ENCODE measurements at places on chromosomes 3 and 15.

DNA sequence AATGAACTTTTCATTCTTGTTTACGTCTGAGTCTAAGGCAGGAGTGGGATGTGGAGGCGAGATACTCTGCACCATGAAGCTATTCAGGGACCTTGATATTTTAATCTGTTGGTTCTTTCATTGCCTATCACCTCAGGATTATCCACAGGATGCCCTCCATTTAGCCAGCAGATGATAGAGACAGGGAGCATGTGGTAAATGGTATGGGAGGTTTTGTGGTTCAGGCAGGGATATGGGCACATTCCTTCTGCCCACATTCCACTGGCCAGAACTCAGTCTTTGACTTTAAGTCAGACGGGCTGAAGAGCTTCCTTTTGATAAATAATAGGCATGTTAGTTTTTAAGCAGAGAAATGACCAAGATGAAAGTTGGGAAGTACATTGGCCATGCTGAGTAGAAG is 548.0 kb upstream of the CCDC54 start:
- no peak for DNase-seq

DNA sequence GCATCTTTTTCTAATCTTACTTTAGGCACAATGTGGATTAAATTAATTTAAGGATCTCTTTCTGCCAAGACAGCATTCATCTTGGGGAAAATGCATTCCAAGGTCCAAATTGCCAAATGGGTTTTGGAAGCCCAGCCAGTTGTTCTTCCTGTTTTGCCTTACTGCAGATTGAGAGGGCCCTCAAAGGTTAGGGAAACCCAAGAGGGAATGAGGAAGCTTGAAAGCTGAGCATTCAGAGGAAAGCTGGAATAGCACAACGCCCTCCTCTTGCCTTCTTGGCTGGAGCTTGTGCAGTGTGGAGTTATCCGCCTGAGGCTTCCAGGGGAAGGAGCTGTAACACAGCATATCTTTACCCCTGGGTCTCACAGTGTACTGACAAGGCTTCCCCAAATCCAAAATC is 18.2 kb upstream of the SACM1L start:
- DNase-seq, result peak; percentile 80

DNA sequence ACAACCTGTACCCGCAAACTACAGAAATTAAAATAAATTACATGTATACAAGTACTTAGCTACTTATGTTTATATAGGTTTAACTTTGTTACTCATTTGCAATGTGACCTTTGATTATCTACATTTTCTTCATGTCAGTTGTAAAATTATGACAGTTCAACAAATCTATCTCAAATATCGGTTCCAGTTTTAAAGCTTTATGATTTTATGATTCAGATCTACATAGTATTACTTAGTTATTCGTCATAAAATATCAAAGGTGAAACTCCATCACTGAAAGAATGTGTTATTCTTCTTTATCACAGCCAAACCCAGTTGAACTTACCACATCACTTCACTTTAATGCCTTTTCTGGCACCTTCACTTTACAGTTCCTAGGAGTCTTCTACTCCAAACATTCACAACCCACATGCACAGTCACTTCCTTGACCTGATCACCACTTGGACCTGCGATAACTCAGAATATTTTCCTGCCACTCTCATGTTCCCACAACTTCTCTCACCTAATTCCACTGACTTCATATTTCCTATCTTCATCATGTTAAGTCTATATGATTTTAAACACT is 47.2 kb downstream of the SLITRK3 start:
- no peak for DNase-seq

GRCh38 chr3:162338514-162338913 is 841.9 kb downstream of the OTOL1 start:
- no peak for DNase-seq

GRCh38 chr15:48974882-48975281 is 11.2 kb upstream of the SHC4 start:
- DNase-seq, result no peak

GRCh38 chr3:170040418-170040817 is 2.6 kb downstream of the GPR160 start:
- DNase-seq, result no peak

DNA sequence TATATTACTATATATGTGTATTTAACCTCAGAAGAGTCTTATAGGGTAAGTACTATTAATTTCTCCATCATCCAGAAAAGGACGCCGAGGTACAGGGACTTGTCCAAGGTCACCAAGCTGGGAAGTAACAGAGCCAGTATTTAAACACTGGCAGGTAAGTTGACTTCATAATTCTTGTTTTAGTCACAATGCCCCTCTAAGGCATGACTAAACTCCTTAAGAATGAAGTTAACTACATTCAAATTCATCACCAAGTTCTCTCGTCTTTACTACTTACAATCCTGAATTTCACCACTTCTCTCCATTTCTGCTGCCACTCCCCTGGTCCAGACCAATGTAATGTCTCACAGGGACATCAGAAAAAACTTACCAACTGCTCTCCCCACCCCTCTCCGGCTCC is 312.1 kb downstream of the GRM7 start:
- DNase-seq, result no peak

- no peak for DNase-seq
Observed at GRCh38 chr3:186940967-186941366, 10.6 kb downstream of the ST6GAL1 start.

DNA sequence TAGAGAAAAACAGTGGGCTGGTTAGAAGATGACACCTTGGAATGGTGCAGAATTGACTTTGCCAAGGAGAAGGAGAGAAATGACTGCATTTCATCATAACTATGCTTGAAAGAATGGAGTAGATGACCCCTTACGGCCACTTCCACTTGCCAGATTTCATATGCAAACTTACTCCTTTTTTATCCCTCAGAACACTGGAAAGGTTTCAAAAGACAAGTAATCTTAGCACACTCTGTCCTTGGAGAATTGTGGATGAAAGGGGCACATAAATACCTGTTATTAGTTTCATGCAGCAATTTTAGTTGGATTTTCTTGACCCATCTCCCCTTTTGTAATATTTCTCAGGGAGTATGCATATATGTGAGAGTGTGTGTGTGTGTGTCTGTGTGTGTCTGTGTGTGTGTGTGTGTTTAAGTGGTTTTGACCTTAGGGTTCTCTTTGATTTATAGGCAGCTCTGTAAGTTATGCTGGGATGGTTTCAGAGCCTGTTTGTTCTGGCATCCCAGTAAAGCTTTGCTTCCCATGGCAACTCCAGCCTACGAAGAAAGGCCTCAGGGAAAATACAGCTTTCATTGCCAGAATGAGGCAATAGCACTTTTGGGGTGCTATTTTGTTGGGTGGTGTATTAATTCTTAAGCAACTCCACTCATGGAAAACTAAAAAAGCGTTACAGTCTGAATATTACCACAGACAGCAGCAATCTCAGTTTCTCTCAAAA is 122.2 kb upstream of the TP63 start:
- DNase-seq, result no peak

DNA sequence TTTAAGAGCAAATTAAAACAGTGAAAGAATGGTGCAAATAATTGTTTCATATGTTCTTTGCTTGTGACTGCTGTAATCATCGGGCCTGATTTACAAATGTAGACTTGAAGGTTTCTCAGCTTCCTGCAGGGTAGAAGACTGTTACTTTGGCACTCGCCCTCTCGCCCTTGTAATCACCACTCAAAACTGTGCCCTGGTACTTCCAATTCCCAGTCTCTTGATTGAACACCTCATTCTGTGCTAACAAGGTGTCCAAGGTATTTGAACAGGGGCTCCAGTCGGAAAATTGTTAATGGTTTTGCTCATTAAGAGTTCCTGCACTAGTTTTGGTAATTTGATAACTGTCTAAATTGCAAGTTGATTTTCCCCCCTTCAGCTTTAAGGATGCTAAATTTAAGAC is 209.5 kb downstream of the ZIC1 start:
- no peak for DNase-seq

GRCh38 chr3:66036586-66037148 is 2.1 kb downstream of the MAGI1 start:
- no peak for DNase-seq

GRCh38 chr3:186060222-186060621 is 48.7 kb downstream of the ETV5 start:
- DNase-seq, result no peak

DNA sequence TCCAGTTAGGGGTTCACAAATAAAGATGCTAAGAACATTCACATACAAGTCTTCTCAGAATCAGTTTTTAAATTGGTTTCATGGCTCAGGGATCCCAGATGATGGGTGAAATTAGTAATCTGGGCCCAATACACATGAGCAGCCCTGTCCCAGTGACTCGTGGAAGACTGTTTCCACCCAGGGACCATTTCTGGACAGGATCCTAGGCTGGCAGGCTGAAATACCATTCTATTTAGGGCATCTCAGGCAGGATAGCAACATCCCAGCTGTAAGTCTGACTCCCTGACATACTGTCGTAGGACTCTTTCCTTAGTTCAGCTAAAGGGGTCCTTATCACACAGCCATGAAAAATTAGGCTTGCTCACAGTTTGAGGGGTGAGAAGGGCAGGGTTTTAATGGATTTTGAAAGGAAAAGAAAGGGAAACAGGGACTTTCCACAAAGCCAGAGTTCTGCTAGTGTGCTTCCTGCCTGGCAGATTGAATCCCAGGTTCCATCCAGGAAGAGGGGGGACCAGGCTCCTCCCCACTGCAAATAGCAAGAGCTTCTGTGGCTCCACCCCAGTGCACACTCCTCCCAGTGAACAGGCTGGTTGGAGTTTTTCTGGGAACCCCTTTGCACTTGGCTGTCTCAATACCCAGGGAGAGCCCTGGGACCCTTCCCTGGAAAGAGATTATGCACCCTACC is 41.3 kb upstream of the LYZL4 start:
- DNase-seq, result no peak

DNA sequence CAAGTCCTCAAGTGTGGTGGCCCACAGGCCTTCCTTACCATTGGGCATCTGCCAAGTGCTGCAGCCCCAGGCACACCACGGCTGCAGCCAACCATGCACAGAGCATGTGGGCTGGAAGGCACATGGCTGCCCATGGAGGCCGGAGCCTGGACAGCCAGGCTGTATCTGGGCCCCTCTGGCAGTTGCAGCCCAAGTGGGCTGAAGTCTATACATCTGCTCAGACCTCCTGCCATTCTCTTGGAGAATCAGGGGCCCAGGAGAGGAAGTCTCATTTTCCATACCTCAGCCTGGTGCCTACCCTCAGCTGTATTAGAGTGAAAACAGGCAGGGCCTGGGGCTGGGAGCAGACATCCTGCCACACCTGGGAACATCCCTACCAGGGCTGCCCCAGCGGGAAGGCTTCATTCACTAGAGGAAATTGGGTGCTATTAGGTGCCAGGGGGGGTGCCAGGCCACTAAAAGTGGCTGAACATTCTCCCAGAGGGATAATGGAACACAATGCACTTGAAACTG is 48.0 kb upstream of the SLCO2A1 start:
- DNase-seq, result no peak

- no peak for DNase-seq
Observed at GRCh38 chr15:50916400-50916799, 7.9 kb downstream of the AP4E1 start.

- no peak for DNase-seq
Observed at GRCh38 chr15:58566029-58566428, 134.2 kb downstream of the LIPC start.

DNA sequence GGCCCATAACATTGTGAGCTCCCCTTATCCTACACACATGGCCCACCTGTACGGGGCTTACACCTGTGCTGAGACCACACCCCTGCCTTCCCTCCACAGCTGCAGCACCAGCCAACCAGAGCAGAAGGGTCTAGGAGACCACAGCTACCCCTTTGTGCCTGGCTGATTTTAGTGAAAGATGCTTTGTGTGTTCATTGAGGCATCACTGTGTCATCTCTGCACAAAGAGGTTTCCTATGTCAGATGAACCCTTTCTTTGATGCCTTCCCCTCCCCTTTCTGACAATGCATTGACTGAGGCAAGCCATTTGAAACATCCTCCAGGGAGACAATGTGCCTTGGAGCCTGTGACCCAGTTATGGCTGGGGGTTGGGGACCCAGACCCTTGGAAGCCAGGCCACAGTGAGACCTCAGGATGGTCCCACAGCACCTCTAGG is 54.9 kb upstream of the SLC7A14 start:
- DNase-seq, result no peak

- no peak for DNase-seq
Observed at GRCh38 chr15:52509500-52510245, 19.0 kb downstream of the MYO5A start.

GRCh38 chr15:36999778-37000177 is 100.6 kb downstream of the MEIS2 start:
- DNase-seq, result no peak

- peak; percentile 3 for DNase-seq
Observed at GRCh38 chr3:181105646-181106045, 116.1 kb upstream of the DNAJC19 start.

DNA sequence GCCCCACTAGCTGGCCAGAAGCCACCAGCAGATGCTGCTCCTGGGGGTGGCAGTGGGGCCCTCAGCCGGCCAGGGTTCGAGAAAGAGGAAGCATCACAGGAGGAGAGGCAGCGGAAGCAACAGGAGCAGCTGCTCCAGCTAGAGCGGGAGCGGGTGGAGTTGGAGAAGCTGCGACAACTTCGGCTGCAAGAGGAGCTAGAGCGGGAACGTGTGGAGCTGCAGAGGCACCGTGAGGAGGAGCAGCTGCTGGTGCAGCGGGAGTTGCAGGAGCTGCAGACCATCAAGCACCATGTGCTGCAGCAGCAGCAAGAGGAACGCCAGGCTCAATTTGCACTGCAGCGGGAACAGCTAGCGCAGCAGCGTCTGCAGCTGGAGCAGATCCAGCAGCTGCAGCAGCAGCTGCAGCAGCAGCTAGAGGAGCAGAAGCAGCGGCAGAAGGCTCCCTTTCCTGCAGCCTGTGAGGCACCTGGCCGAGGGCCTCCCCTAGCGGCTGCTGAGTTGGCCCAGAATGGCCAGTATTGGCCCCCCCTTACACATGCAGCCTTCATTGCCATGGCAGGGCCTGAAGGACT is 17.5 kb upstream of the APEH start:
- DNase-seq, result no peak

- no peak for DNase-seq
Observed at GRCh38 chr3:11717301-11717700, 73.6 kb upstream of the VGLL4 start.

DNA sequence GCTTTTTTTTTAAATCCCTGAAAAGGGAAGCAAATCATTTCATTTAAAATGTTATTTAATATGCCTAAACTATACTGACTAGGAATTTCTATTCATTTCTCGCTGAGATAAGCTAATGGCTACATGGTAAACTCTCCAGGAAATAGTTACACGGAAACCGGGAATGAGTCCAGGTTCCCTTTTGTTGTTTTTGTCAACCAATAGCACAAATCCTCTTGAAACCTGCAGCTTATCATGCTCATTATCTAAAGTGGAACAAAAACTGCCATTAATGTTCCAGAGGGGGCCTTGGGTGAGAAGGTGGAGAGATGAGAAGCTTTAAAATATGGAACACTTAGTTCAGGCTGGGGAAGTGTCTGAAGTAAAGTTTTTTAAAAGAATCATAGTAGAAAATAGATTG is 113.5 kb upstream of the ALCAM start:
- DNase-seq, result no peak

- peak; percentile 64 for DNase-seq
Observed at GRCh38 chr15:101070502-101071273, 151.5 kb downstream of the LRRK1 start.

GRCh38 chr3:11373654-11374053 is 101.5 kb downstream of the ATG7 start:
- DNase-seq, result no peak

- no peak for DNase-seq
Observed at GRCh38 chr3:44991326-44991725, 15.3 kb downstream of the EXOSC7 start.

GRCh38 chr3:4552811-4553210 is 59.7 kb downstream of the ITPR1 start:
- DNase-seq, result no peak

All from fibroblast of skin of left quadriceps (primary cell).